ENCODE measurements at places on chromosomes 1 and 21. TPM values are rescaled to one million over a fixed set of nuclear protein-coding genes. Genes with fewer than 3 reads are reported as not detected.
A peak's percentile ranks its signal among the peaks of the same experiment; 100 is the strongest.

MROH7 gene
- total RNA-seq: 0.10 TPM

GRCh38 chr1:152162792-152163463 is 3.9 kb upstream of the RPTN start:
- no peak for DNase-seq

- no peak for DNase-seq
Measured at GRCh38 chr1:239212811-239213220, 173.6 kb upstream of the CHRM3 start.

DNA sequence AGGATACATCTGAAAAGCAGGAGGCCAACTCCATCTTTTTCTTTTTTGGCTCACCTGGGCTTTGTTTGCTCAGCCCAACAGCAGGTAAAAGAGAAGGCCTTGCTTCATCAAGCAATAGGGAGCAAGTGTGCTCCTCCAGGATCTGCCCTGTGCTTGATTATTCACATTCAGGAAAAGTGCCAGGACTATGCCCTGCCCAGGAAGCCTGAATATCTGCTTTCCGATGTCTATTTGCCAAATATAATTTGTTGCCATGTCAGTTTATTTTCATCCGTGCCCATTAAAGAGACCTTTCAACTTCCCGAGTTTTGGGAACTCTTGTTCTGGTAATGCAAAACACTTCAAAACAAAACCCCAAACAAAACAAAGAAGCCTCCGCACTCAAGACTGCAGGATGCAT is 185.3 kb downstream of the CDC7 start:
- no peak for DNase-seq

DNA sequence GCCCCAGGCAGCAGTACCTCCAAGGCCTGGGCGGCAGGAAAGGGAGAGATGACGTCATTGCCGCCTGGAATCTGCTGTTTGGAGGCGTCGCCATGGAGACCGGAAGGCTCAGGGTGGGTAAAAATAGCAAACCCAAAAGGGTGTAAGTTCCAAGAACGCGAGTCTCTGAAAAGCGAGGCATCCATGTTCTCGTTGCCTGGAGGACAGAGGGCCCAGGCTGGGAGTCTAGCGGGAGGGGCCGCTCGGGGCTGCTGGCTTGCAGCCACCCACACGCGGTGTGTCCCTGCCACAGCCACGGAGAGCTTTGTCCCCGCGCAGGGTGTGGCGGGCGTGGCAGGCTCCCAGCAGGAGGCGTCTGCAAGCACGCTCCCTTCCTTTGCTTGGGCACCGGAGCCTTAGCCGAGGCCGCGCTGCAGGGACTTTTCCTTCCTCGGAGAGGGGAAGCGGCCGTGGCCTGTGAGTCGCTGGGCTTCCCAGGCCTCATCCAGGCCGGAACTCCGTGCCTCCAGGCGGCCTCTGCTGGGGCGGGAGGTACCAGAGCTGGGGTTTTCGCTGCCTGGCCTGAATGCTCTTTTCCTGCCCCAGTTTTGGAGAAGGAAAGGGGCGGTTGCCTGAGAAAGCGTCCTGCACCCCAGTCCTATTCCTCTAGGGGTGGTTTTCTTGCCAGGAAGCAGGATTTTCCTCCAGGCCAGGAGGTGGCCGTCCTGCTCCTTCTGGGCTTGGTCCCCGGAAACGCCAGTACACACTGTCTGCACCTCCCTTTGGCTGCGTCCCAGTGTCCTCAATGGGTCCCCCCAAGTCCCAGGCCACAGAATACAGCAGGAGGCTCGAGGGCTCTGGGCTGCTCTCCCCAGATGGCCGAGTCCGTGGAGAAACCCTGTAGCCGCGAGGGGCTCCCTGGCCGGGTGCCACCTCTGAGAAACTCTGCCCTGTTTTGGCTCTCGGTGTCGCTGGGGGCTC is 15.3 kb upstream of the SKI start:
- DNase-seq: peak; percentile 69
